GM04504 (cell line): ENCODE measurements at places on chromosomes 5 and 9.

DNA sequence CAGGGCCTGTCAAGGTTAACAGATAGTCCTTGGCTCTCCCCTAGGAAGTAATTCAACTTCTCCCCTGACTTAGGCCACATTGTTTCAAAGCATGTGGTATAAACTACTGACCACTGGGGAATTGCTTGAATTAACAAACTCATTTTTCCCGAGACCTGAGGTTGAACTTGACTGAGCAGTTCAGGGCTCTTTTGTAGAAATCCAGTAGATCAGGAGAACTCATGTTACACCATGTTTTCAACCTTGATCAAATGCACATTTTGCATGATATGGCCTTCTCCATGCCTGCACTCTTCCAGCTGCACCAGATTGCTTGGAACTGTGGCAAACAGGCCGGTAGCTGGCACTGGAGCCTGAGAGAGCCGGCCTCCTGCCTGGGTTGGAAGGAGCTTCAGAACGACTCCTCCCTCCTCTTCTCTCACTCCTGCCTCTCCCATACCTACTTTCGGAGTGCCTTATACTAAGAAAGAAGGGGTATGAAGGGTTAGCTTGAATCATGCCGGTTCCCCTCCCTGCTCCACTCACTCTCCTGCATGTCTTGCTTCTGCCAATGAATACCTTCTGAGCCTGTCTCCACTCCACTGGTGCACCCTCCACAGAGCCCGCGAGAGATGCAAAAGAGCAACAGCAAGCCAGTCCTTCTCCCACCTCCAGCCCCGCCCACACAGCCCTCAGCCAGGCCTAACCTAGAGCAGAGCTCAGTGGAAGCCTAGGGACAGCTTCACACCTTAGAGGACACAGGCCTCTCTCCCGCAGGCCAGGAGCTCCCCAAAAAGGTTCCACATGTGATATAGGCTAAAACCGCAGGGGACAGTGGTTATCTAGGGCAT, 159.4 kb downstream of the MACROH2A1 start:
- no peak for DNase-seq

DNA sequence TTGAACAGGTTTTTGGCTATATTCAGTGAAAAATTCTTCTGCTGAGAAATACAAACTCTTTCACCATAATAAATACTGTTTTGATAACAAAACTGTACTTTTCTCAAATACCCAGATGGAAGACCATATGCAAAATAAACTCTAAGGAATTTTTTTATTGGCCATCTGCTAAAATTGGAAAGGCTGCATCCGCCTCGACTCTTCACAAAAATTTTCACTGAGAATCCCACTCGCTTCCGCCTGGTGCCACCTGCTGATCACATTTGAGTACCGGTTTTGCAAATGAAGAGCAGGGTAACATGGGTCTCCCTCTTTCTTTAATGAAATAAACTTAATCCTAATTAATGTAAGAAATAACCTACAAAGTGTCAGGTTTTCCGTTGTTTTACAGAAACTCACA, 76.4 kb downstream of the TTLL11 start:
- no peak for DNase-seq

- DNase-seq = no peak
These were observed 3.0 kb downstream of the N4BP3 start for GRCh38 chr5:178116143-178116885.

GRCh38 chr9:33498387-33498786, 24.7 kb upstream of the NOL6 start:
- DNase-seq = no peak

GRCh38 chr5:102933316-102933715, 178.2 kb downstream of the PAM start:
- no peak for DNase-seq

DNA sequence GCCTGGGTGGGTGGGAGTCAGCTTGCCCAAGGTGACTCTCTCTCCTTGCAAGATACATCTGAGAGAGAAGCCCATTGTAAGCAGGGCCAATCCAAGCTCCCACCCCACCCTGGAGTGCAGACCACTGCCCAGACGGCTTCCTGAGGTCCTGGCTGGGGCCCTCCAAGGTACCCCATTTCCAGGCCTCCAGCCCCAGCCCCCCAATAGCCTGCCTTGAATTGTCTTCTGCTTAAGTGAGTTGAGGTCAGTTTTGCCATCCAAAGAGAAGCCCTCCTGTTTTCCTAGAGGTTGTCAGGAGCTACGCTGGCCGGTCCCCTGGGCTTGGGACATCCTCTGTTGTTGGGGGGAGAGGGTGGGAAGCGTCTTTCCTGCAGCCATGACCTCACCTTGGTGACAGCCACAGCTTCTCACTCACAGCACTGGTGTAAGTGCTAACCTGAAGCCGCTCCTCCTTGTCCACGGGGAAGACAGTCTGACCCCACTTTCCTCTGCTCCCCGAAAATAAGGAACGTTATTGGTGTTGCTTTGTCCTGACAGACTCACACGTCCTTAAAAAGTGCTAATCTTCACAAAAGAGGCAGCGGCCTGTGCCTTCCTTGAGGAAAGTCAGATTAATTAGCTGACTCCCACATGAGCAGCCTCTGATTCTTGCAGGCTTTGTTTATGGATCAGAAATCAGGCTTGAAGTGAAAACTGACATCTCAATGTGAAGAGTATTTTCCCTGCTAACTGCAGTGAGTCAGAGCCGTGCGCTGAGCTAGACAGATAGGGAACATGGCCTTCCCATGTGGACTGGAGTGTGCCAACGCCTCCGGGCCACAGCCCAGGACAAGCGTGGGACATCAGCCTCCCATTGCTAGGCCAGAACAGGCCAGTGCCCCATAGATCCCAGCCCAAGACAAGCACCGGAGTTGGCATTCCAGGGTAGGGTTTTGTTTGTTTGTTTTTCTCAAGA, 52.3 kb downstream of the ADAMTS2 start:
- DNase-seq = peak; percentile 44

DNA sequence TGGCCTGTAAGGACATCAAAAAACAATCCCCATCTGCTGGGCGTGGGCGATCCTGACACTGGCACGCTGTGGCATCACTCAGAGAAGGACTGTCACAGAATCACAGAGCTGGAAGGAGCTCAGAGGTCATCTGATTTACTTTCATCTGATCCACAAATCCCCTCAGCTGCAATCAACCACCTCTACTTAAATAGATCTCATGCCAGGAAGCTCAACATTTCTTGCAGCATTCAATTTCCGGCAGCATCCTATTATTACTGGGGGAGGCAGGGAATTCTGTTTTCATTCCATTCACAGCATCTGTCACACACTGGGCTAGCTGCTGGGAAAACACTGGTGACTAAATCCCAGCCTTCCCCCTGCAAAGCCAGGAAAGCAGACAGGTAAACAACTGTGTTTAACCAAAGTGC, 38.3 kb downstream of the RETREG1 start:
- DNase-seq = no peak

GRCh38 chr9:127873886-127874285, 3.6 kb downstream of the AK1 start:
- no peak for DNase-seq

GRCh38 chr5:171702135-171702770, 83.4 kb upstream of the SMIM23 start:
- no peak for DNase-seq

DNA sequence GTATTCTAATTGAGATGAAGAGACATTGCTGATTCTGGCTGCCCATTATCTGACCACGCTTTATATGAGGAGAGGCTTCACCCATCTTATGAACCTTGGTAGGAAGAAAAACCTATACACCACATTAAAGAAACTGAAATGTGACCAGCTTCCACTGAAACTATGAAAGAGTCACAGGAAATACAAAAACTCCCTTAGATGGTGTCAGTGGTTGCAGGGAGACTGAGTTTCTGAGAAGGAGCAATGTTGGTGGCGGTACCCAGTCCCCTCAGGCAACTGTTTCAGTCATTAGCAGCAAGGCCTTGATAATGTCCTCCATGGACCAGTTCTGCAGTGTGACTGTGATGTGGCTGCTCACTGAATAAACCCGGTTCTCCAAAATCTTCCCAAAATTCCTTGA, 110.5 kb upstream of the FTMT start:
- no peak for DNase-seq

DNA sequence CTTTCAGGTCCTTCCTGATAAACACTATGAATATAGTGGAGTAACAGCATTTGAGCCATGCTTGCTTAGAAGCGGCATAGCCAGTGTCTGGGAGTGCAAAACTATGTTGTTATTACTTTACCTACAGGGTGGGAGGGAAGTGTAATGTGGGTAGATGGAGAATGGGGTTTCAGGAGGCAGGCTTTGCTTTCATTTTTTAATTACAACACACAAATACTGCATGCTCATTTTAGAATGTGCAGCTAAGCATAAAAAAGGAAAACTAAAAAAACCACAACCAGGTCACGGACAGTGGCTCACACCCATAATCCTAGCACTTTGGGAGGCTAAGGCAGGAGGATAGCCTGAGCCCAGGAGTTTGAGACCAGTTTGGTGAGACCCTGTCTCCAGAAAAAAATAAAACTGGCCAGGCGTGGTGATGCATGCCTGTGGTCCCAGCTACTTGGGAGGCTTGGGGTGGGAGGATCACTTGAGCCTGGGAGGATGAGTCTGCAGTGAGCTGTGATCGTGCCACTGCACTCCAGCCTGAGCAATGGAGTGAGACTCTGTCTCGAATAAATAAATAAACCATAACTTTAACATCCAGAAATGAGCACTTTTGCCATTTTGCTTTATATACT, 20.2 kb downstream of the HAVCR1 start:
- no peak for DNase-seq

GRCh38 chr9:77981332-77981731, 50.3 kb downstream of the GNAQ start:
- no peak for DNase-seq

DNA sequence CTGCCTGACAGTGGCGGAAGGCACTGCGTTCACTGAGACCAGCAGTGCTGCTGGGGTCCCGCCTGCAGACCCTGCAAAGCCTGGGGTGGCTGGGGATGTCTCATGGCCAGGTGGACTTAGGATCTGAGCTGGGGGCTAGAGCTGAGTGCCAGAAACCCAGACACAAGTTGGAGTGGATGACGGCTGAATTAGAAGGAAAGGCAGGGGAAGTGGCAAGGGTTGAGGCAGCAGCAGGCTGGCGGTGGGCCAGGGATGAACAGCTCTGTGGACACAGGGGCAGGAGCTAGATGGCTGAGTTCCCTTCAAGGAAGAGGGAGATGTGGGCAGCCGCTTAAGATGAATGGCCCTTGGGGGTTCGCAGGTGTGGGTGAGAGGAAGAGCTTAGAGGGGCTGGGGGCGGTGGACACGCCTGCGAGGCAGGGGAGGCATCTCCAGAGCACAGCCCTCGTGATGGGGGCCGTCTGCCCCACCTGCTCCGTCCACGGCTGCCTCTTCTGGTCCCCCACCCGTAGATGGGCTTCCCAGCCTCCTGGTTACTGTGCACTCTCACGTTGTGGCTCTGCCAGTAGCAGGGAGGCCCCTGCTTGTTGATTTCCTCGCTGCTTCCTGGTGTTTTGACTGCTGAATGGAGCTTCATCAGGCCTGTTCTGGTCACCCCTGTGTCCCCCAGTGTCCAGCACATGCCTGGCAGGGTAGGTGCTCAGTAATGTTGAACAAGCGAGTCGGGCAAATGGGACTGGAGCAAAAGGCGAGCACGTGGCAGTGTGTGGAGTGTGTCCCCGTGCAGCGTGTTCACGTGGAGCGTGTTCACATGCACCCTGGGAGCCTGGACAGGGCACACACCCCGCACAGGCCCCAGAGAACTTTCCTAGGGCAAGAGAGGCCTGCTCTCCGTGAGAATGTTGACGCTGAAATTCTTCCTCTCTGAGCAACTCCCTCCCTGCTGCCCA, 168.2 kb downstream of the CACNA1B start:
- DNase-seq = no peak

GRCh38 chr9:27340285-27340674, 43.3 kb upstream of the EQTN start:
- no peak for DNase-seq

- DNase-seq = no peak
These were observed 140.8 kb downstream of the C9orf152 start for GRCh38 chr9:110066929-110067716.

DNA sequence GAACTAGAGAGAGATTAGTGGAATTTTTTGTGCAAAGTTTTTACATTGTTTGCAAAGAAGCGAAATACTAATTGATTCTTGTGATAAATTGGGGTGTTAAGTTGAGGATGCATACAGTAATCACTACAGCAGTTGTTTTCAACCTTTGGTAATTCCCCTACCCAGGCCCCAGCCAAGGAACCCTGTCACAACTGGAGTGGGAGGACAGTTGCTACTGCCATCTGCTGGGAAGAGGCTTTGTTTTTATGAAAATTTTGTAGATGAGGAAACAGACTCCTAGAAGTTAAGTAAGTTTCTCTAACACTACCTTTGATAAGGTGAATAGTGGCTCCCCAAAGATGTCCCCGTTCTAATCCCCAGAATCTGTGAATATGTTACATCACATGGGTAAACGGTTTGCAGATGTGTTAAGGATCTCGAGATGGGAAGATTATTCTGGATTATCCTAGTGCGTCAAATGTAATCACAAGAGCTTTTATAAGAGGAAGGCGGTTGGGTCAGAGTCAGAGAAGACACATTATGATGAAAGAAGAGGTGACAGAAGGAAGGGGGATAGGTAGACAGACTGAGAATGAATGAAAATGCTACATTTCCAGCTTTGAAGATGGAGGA, 34.0 kb upstream of the PPP1R2B start:
- DNase-seq = peak; percentile 11

DNA sequence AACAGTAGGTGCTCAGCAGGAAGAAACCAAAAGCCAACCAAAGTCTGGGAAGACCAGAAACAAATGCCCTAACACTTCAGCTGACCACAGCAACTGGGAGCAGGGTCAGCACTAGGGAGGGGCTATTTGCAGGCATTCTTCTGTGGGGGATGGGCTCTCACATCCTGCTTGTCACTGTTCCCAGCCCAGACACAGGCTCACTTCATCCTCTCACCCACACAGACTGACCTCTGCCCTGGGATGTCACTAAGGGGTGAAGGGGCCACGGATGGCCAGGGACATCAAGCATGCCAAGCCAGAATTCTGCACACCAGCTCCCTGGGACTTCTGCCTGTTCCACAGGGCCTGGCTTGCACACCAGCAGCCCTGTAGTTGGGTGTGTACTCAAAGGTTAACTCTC, 28.7 kb downstream of the GFRA3 start:
- no peak for DNase-seq

DNA sequence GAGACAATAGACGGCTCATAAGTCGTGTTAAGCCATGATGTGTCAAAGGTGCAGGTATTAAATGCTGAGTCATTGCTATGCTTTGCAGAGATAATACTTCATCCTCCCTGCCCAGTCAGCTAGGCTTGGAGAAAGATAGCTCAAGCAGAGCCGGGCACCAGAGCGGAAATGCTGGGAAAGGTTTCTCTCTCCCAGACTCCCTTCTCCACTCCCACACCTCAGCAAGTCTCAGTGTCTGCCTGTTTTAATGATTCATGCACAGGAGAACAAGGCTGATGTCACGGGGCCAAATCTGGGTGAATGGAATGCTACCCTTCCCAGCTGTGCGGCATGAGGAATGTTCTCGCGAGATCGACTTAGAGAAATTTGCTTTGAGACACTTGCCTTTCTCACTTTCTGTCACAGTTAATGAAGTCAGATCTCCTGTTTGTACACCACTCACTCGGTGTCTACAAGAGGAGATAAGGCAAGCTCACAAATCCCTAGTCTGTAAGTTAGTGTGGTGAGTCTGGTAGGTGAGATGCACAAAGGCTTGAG, 204.4 kb downstream of the EFNA5 start:
- no peak for DNase-seq
